CD4-positive, alpha-beta T cell treated with Interleukin-2 at 100 ng/mL for 4 hours (primary cell): ENCODE measurements at places on chromosomes 16 and 17.

GRCh38 chr17:47997586-47997985, 26.7 kb downstream of the CDK5RAP3 start:
- no peak for DNase-seq

GRCh38 chr17:44209786-44210341, 9.6 kb downstream of the UBTF start:
- DNase-seq: peak; percentile 42

- DNase-seq: peak; percentile 75
Observed at GRCh38 chr17:7836596-7837407, 2.8 kb downstream of the KDM6B start.

DNA sequence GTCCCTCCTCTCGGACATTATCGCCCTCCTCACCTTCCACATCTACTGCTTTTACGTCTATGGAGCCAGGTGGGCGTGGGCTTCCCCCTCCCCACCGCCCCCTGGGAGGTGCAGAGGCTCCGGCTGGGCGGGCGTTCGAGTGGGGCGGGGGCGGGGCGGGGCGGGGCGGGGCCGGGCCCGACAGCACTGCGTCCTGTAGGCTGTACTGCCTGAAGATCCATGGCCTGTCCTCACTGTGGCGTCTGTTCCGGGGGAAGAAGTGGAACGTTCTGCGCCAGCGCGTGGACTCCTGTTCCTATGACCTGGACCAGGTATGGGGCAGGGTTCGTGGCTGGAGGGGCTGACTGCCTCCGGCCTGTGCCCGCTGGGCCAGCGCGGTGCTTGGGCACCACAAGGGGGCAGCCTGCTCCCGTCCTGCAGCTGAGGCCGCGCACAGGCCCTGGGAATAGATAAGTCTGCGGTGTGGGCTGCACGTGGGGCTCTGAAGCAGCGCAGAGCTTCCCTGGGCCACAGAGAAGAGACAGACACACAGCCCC, 9.2 kb downstream of the PIGQ start:
- peak; percentile 65 for DNase-seq

GRCh38 chr16:68093816-68094613, 8.8 kb downstream of the NFATC3 start:
- peak; percentile 44 for DNase-seq

DNA sequence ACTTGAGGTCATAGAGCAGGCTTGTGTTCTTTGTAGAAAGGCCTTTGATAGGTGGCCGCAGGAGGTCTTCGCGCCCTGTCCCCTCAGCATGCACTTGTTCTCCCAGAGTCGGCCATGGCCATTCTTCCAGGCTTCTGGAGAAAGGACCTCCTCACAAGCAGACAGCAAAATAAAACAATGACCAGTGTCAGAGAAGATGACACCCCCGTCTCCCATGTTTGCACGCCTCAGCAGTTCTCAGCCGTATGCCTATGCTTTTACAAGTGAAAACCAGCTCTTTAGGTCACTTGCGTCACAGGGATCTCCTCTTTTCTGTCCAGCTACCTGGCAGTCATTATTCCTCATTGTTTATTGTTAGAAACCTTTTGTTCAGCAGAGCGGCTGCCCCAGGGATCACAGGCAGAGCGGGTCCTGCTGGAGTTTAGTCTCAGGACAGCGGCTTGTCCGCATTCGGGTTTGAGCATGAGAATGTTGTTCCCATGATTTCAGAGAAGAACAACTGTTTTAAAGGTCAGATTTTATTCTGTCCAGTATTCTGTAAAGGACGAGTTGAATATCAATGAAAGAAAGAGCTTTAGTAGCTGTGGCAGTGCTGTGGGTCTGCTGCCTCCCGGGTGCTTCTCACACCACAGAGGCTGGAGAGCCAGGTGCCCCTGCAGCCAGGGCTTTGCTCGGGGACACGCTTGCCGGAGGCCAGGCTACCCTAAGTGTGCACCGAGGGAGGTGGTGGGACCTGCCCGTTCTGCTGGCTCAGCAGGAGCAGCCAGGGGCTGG, 123.9 kb downstream of the RPTOR start:
- no peak for DNase-seq

GRCh38 chr16:88806491-88807111, 3.0 kb downstream of the CDT1 start:
- no peak for DNase-seq

GRCh38 chr17:61075988-61076387, 323.7 kb upstream of the TBX2 start:
- no peak for DNase-seq

GRCh38 chr17:21021208-21021803, 21.5 kb downstream of the USP22 start:
- DNase-seq: no peak

GRCh38 chr16:13118091-13118490, 216.7 kb downstream of the SHISA9 start:
- no peak for DNase-seq

GRCh38 chr17:78979780-78980623, at the start of gene LGALS3BP:
Gene LGALS3BP, minus strand, starts transcription at chr17:78979923. Its CDS starts 2,732 bp downstream, at chr17:78977191.
- DNase-seq: peak; percentile 24

- DNase-seq: no peak
Observed at GRCh38 chr16:86067516-86067915, 168.6 kb downstream of the IRF8 start.

DNA sequence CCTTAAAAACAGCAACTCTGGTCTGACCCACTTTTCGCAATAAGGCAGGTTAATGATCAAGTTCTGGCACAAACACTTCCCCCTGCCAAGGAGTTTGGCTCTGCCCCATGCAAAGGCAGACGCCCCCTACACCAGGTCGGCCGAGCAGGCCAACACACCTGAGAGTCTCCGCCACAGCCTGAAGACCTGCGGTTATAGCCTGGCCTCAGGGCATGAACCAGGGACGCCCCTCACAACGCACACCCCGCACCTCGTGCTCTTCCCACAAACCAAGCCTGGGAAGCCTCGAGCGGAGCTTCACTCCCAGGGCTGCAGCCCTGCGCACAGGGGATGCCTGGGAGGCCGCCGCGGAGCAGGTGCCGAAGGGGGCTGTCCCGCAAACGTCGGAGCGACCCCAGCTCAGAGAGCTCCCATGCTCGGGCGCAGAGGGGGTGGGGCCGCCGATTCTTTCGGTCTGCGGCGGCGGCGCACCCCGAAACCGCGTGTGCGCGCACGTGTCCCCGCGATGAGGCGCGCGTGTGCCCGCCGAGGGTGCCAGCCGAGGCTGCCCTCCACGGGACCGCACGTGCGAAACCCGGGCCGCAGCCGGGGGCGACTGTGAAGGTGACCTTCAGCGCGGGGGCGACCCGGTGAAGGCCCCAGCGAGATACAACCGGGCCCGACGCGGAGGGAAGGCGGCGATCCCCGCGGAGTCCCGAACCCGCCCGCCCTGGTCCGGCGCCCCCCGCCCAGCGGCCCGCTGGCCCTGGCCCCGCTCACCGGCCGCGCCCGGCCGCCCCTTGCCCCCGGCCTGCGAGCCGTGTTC, 559 bp downstream of the CLUH start:
- DNase-seq: peak; percentile 12

DNA sequence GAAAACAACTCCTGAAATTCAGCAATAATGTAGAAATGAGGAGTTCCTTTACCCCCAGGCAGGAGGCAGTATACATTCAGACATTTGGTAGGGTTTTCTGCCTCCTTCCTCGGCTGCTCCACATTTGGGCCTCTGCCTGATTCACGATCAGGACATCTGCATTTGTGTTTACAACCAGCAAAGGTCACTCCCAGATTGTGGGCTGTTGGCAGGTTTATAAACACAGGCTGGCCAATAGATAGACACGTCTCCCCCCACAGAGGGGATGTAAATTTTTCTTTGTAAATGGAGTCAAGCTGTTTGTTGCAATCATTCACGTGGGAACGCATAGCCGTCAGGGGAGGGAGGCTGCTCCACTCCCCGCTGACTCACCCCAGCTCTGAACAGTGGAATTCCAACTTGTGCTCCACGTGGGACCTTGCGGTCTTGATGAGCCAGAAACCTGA, 252.1 kb upstream of the N4BP1 start:
- DNase-seq: no peak

DNA sequence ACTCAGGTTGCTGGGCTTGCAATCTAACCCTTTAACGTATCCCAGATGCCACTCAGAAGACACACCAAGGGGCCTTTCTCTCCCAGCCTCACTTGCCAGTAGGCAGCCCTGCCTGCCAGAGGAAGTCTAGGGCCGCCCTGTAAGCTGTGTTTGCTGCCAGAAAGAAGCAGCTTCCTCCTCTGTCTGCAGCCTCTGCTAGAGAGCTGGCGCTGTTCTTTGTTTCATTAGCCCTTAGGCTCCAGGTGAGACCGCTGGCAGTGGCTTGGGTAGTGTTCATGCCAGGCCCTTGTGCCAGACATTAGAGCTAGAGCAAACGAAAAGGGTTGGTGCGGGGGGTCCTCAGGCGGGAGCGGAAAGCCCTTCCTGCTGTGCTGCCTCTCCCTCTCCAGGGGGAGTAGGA, 8.9 kb downstream of the CTRL start:
- DNase-seq: no peak

- no peak for DNase-seq
Observed at GRCh38 chr17:45578516-45579455, 88.3 kb upstream of the PLEKHM1 start.

GRCh38 chr16:28603381-28604185, 6.3 kb downstream of the SULT1A1 start:
- no peak for DNase-seq

GRCh38 chr17:69997332-69997731, 77.7 kb upstream of the KCNJ16 start:
- no peak for DNase-seq

DNA sequence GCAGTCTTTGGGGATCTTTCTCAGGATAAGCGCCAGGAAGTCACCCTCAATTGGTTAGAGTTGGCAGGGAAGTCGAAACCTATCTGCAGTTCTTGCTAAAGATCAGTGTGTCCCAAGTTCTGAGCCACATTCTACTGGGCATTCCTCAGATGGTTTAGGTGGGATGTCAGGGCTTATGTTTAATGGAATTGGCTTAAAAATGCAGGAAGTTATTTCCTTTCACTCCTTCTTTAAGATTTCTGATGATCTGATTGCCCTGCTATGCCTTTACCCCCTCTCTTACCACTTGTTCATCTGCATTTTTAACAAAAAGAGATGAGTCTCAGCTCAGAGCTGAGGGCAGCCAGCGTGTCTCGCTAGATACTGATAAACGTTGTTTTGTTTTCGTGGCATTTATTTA, 30.8 kb downstream of the FOXL1 start:
- DNase-seq: no peak

- no peak for DNase-seq
Observed at GRCh38 chr16:3949287-3949686, 68.8 kb upstream of the CREBBP start.

GRCh38 chr16:75482434-75483205, 12.6 kb downstream of the CHST6 start:
- no peak for DNase-seq

DNA sequence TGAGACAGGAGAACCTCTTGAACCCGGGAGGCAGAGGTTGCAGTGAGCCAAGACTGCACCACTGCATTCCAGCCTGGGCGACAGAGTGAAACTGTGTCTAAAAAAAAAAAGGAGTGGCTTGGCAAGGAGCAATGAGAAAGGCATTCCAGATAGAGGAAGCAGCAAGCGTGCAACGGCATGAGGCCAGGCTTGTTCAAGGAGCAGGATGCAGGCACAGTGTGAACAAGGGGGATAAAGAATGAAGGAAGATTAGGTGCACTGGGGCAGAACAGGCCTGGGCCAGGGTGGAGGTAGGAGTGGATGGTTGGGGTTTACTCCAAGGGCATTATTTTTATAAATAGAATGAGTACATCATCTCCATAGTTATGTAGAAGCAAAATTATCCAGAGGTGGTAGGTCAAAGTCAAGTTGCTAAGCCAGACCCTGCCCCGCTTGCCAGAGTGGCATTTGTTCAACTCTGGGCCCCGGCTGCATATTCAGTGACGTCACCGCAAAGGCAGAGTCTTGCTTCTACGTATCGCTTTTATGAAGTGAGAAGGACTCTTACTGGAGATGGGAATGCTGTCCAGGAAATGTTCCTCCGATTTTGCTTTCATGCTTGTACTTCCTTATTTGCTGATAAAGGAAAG, 100.2 kb downstream of the KATNIP start:
- DNase-seq: no peak

GRCh38 chr16:4330277-4330874, 14.5 kb downstream of the GLIS2 start:
- peak; percentile 71 for DNase-seq

- DNase-seq: no peak
Observed at GRCh38 chr17:40755231-40755630, at the start of gene KRT25. Gene KRT25, minus strand, starts transcription at chr17:40755331. Its CDS starts 60 bp downstream, at chr17:40755271.

- no peak for DNase-seq
Observed at GRCh38 chr17:34670618-34671017, 91.2 kb downstream of the TMEM132E start.

DNA sequence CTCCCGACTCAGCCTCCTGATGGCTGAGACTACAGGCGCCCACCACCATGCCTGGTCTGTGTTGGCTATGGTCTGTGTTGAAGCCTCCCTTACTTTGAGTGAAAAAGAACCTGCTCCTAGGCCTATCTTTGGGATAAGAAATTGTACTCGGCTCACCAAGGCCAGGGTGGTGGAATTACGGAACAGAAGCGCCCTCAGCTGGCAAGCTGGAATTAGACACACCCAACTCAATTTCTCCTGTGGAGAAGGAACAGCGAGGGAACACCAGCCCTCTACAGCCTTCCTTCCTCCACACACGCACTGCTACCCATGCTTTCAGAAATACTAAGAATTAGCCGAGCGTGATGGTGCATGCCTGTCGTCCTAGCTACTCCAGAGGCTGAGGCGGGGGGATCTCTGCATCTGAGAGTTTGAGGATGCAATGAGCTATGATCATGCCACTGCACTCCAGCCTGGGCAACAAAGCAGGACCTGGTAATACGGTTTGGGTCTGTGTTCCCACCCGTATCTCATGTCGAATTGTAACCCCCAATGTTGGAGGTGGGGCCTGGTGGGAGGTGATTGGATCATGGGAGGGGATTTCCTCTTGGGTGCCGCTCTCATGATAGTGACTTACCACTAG, 40.1 kb upstream of the RBBP6 start:
- no peak for DNase-seq

DNA sequence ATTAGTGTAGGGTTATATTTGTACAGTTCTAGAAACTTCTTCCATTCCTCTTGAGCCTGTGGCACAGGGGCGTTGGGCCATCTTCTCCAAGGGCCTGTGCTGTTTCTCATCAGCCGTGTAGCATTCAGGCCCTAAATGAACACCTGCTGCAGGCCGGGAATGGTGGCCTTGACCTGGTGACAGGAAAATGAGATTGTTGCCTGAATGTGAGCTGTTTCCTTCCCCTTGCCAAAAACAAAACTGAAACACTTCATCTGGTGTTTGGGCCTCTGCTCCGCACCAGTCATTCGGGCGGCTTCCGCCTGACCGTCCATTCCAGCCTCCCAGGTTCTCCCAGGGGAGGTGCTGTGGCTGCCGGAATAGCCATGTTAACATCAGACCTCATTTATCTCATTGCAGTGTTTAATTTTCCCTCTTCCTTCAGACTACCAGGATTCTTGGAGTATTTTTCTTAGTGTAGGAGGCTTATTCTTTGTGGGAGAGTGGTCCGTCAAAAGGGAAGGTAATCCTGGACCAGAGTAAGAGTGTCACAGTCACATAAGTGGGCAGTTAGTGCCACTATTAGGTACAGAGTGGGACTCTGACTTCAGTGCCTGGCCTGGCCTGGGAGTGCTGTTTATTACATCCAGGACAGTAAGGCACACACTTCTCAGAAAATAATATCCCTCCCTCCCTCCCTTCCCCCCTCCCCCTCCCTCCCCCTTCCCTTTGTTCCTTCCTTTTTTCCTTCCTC, 61.9 kb downstream of the WWP2 start:
- DNase-seq: no peak

GRCh38 chr16:77674888-77675287, 47.4 kb upstream of the NUDT7 start:
- DNase-seq: no peak
